Activated CD8-positive, alpha-beta memory T cell treated with anti-CD3 and anti-CD28 coated beads for 1 hour (primary cell): ENCODE measurements at places on chromosomes 16 and 17.
A peak's percentile ranks its signal among the peaks of the same experiment; 100 is the strongest.

DNA sequence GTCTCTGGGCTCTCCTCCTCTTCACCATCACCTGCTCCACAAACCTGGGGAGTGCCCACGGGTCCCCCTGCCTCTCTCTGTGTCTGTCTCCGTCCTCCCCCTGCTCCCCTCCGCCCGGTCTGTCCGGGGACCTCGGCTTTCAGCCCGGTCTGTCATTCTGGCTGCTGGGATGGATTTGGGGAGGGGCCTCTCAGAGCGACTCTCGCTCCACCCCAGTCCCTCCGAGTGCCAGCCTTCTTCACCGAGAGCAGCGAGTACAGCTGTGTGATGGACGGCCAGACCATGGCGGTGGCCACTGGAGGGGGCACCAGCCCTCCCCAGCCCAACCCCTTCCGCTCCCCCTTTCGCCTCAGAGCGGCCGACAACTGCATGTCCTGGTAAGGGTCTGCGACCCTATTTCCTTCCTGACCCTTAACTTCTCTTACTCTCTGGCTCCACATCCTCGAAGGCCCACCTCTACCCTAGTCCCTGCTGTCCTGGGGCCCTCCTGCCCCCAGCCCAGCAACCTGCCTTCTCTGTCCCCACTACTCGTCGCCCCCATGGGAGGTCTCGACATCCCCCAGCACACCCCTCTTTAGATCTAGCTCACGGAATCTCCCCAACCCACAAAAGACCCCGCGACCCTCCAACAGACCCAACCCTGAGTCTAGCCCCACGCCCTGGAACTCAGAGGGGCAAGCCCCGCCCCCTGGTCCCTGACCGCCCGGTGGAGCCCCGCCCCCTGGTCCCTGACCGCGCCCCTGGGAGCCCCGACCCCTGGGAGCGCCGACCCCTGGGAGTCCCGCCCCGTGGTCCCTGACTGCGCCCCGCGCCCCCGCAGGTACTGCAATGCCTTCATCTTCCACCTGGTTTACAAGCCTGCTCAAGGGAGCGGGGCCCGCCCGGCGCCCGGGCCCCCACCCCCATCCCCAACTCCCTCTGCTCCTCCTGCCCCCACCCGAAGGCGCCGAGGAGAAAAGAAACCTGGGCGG lies 5.6 kb upstream of the CXCL16 start:
- no peak for DNase-seq

- DNase-seq = no peak
Measured at GRCh38 chr16:24977678-24978075, 37.5 kb downstream of the ARHGAP17 start.

DNA sequence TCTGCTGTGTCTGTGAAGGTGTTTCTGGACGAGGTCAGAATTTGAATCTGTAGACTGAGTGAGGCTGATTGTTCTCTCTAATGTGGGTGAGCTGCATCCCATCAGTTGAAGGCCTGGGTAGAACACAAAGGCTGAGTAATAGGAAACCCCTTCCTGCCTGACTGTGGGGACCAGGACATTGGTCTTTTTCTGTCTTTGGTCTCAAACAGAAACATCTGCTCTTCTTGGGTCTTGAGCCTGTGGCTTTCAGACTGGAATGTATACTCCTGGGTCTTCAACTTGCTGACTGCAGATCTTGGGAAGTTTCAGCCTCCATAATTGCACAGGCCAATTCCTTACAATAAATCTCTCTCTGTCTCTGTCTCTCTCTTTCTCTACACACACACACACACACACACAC lies 19.6 kb upstream of the LRRC75A start:
- DNase-seq = no peak

DNA sequence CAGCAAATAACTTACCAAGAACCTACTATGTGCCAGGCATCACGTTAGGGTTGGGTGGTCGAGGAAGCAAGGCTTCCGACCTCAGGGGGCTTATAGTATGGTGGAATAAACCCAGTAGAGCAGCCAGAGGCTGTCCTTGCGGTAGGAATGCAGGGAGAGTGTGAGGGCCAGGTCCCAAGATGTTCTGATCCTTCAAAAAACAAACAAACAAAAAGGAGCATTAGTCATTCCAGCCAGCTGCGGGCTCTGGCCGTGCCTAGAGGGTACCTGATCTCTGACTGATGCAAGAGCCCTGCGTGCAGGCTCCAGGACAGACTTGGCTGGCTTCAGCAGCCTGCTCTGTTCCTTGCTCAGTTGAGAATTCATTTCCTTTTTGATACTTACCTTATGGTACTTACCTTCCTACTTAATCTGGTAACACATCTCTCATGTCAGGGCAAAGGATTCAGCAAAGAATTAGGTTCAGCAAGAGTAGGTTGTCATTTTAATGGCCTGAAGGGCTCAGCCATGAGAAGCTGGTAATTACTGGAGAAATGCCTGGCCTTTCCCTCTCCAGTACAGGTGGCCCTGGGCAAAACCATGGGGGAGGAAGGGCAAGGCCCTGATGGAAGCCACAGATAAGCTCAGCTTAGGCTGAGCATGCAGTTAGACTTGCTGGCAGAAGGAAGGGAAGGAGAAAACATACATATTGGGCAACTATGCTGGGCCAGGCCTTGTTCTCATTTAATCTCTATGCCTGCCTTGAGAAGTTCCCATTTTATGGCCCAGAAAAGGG lies 18.4 kb downstream of the CYB5D2 start:
- DNase-seq = no peak

- no peak for DNase-seq
Measured at GRCh38 chr17:73307130-73307529, 4.7 kb downstream of the CDC42EP4 start.

- DNase-seq = no peak
Measured at GRCh38 chr17:72255481-72255880, 134.7 kb downstream of the SOX9 start.

GRCh38 chr17:36212966-36213365 lies 2.1 kb downstream of the CCL4L2 start:
- no peak for DNase-seq

GRCh38 chr16:27700304-27700995 lies 150.5 kb downstream of the KATNIP start:
- no peak for DNase-seq

GRCh38 chr17:74380086-74380958 lies 13.0 kb downstream of the GPR142 start:
- no peak for DNase-seq

DNA sequence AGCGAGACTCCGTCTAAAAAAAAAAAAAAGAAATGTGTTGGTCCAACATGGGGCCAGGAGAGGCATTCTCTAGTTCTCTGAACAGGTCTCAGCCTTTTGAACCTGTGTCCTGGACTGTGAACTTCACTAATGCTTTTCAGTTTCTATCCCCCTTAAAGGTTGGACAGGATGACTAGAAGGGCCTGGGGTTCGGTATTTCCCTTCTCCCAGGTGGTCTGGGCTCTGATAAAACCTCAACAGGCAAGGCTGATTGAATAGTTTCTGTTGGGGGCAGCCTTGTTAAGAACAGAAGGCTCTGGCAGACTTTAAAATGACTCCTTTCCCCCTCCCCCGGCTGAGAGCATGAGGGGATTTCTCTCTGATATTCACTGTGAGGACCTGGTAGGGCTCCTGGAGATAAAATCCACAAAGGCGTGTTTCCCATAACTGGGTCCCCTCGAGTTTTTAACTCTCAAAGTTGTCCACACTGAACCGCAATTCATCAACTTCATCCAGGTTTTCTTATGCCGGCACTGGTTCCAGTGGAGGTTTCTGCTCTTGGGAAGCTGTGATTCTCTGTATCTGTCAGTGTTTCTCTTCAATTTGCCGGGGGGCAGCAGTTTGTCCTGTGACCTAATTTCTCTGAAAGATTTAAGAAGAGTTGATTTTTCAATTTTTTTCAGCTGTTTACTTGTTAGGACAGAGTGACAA lies 91.3 kb downstream of the METRNL start:
- no peak for DNase-seq

- DNase-seq = no peak
Measured at GRCh38 chr17:17837966-17838962, 1.5 kb upstream of the SREBF1 start.

DNA sequence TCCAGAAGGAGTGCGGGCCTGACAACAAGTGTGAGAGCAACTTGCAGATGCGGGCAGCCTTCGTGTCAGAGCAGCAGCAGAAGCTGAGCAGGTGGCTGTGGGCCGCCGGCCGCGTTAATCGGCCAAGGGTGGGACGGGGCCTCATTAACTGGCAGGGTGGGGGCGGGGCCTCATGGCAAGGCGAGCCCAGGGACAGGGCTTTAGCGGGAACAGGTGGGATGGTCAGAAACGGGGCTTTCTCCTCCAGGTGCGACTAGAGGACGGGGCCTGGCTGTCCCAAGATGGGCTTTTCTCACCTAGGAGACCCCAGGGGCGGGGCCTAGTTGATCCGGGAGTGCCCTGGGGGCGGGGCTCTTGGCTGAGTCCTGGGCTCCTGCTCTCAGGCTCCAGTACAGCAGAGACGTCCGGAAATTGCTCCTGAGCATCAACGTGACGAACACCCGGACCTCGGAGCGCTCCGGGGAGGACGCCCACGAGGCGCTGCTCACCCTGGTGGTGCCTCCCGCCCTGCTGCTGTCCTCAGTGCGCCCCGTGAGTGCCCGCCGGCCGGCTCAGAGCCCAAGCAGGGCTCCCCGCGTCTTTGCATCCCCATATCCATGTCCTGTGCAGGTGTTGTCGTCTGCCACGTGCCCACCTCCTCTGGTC lies 18.4 kb upstream of the PDK2 start:
- DNase-seq = no peak

- no peak for DNase-seq
Measured at GRCh38 chr17:54455251-54455868, 445.3 kb upstream of the TOM1L1 start.

DNA sequence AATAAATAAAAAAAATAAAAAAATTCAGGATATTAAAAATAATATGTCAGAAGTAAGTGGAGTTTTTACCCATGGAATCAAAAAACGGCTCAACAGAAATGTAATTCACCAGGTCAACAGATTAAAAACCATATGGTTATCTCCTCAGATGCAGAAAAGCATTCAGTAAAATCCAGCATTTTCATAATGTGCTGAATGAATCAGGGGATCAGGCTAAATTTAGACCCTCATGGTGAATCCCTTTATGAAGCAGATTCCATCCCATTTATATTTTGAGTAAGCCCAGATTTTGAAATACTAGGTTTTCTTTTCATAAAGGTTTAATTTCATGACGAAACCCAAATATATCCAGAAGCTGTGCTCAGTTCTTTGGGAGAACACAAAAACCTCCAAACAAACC lies 84.4 kb downstream of the OR1D5 start:
- DNase-seq = no peak

GRCh38 chr17:9941305-9941704 lies 36.2 kb upstream of the RCVRN start:
- DNase-seq = no peak

GRCh38 chr17:48255759-48256158 lies 148.2 kb downstream of the SNX11 start:
- DNase-seq = no peak

DNA sequence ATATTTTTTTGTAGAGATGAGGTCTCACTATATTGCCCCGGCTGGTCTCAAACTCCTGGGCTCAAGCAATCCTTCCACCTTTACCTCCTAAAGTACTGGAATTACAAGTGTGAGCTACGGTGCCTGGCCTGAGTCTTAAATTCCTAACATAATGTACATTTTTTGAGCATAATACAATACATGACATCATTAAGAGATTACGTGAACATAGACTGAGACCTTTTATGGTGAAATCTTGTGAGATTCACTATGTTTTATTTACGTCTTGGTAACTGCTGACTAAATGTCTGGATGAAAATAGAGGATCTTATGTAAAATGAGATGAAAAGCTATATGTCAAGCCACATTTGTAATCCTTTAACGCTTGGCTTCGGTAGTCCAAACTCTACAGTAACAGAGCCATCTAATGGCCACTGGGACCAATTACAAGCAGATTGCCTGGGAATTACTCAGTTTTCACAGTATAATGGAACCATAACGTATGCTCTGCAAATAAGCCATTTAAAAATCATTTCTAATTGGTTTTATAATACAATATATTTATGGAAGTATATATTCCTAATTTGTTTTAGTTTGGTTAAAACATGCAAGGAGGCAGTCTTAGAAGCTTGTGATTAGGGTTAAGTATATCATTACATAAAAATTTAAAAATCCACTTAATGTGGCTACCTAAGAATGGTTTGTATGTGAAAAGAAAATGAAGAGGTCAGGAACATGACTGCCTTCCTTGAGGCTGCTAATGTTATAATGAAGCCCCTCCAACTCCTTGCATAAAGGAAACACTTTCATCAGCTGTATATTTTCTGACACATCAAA lies 8.1 kb upstream of the EFCAB13 start:
- DNase-seq = no peak

- no peak for DNase-seq
Measured at GRCh38 chr16:35171106-35171505, 1711.7 kb downstream of the TP53TG3F start.

GRCh38 chr17:81428121-81428515 lies 32.9 kb downstream of the BAHCC1 start:
- no peak for DNase-seq

GRCh38 chr17:35879773-35880654 lies at the start of gene CCL5:
TSS of gene CCL5 (minus strand) at chr17:35880360.
- DNase-seq = peak; percentile 30

DNA sequence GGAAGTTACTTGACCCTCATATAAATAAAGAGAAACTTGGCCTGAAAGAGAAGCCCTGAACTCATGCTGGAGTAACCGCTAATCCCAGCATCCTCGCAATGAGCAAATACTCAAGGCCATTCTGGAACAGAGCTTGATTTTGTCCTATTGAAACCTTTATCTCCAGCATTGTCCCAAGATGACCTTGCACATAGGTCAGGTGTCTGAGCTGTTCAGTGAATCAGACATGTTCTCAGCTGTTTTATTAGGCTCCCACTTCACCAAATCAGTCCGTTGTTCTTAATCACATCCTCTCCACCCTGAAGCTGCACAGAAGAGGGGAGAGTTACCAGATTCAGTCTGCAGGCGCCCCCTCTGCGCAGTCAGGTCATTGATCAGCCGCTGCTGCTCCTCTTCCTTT lies 9.1 kb upstream of the MYH1 start:
- DNase-seq = no peak

- no peak for DNase-seq
Measured at GRCh38 chr16:11306997-11307638, 26.0 kb upstream of the PRM1 start.

- no peak for DNase-seq
Measured at GRCh38 chr17:82547981-82548380, 28.4 kb downstream of the FOXK2 start.

DNA sequence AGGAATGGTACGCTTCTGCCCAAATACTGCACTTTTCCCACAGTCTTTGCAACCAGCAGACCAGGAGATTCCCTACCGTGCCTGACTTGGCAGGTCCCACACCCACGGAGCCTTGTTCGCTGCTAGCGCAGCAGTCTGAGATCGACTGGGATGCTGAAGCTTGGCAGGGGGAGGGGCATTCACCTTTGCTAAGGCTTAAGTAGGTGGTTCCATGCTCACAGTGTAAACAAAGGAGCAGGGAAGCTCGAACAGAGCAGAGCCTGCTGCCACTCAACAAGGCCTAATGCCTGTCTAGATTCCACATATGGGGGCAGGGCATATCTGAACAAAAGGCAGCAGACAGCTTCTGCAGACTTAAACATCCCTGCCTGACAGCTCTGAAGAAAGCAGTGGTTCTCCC lies 107.2 kb upstream of the TMEM97 start:
- DNase-seq = no peak

DNA sequence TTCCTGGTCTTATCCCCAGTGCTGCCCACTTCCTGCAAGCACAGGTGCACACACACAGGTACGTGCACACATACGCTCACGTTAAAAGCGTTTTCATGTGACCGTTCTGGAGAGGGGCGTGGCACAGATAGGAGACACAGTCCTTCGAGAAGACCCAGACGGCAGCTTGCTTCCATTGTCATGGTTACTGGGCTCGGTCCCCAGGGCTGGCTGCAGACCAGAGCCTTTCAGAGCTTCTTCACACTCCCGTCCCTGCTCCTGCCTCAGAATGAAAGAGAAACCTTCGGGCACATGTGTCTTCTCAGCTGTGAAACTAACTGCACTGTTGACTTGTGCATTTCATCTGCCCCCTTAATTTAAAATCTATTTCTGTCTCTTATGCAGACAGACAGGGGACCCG lies 154.2 kb downstream of the PITPNC1 start:
- DNase-seq = no peak
